ENCODE measurements at places on chromosomes 1 and 21. TPM values are rescaled to one million over a fixed set of nuclear protein-coding genes. Genes with fewer than 3 reads are reported as not detected.

The FAM177B gene
- not detected for total RNA-seq

The PGLYRP3 gene
- not detected for total RNA-seq

The SEMA4A gene
- total RNA-seq = 0.68 TPM

The CATSPER4 gene
- total RNA-seq = not detected

The SLC26A9 gene
- not detected for total RNA-seq

The FCRL5 gene
- total RNA-seq = not detected

The CAPN8 gene
- not detected for total RNA-seq

The KRTAP13-2 gene
- not detected for total RNA-seq

The CLCNKA gene
- not detected for total RNA-seq

The NID1 gene
- total RNA-seq = 425 TPM

The RGS18 gene
- not detected for total RNA-seq

The OR2AK2 gene
- total RNA-seq = not detected

The PRAMEF26 gene
- total RNA-seq = not detected

The NCAM2 gene
- 0.42 TPM for total RNA-seq

The CFAP45 gene
- total RNA-seq = 0.17 TPM

The HMGB4 gene
- total RNA-seq = not detected

The ASCL5 gene
- not detected for total RNA-seq

The CDKN2C gene
- total RNA-seq = 18.5 TPM

The TMEM79 gene
- 1.7 TPM for total RNA-seq

The DCDC2B gene
- not detected for total RNA-seq

The NUDT4B gene
- total RNA-seq = 28.2 TPM

The KCNA3 gene
- total RNA-seq = not detected

The ANXA9 gene
- not detected for total RNA-seq

The DLGAP3 gene
- total RNA-seq = not detected

The PRR9 gene
- total RNA-seq = not detected

The CD1C gene
- total RNA-seq = not detected

The RAP1GAP gene
- 0.05 TPM for total RNA-seq

The CCDC190 gene
- not detected for total RNA-seq

The FAM151A gene
- total RNA-seq = not detected

The CFAP107 gene
- total RNA-seq = not detected

The SLC9C2 gene
- total RNA-seq = not detected

The MRPS21 gene
- total RNA-seq = 35.4 TPM

The TTC22 gene
- not detected for total RNA-seq

The EFHD2 gene
- 66.8 TPM for total RNA-seq

The ZFP69B gene
- total RNA-seq = 1.2 TPM

The C1orf94 gene
- not detected for total RNA-seq

The THEM5 gene
- total RNA-seq = not detected

The OR2L3 gene
- total RNA-seq = not detected

The TBX15 gene
- not detected for total RNA-seq

The PACC1 gene
- total RNA-seq = 10.6 TPM

The POU2F1 gene
- 5.6 TPM for total RNA-seq

The FCRL6 gene
- total RNA-seq = not detected

The ITSN1 gene
- total RNA-seq = 94.0 TPM

The BMP8B gene
- 0.17 TPM for total RNA-seq

The KIF17 gene
- total RNA-seq = 32.3 TPM
